ENCODE measurements at places on chromosomes 7 and 10. TPM values are rescaled to one million over a fixed set of nuclear protein-coding genes. Genes with fewer than 3 reads are reported as not detected.

KCND2 gene
- total RNA-seq = not detected

ITIH5 gene
- total RNA-seq = 0.09 TPM

CYP3A7 gene
- not detected for total RNA-seq

URGCP gene
- 27.7 TPM for total RNA-seq

All from A549 treated with ZK216348 at 1 μM for 4 hours (cell line).